ENCODE measurements at places on chromosomes 13 and 19. TPM values are rescaled to one million over a fixed set of nuclear protein-coding genes. Genes with fewer than 3 reads are reported as not detected.

PSG2 gene
- total RNA-seq = not detected

DNA sequence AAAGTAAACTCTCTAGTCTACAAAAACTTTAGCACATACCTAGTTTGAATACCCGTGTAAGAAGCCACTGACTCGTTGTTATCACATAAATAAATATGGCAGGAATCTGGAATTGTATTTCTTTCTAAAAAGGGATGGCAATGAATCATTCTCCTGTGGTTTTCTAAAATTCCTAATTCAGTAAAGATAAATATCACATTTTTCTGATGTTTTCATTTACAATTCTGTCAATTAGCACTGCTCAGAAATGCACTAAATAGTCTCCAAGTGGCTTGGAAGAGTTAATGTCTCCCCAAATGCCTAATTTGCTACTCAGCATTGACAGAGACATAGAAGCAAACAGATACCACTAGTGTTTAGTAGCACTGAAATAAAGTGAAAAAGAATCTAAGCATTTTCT, 547.7 kb upstream of the SLITRK1 start:
- DNase-seq = no peak

DNA sequence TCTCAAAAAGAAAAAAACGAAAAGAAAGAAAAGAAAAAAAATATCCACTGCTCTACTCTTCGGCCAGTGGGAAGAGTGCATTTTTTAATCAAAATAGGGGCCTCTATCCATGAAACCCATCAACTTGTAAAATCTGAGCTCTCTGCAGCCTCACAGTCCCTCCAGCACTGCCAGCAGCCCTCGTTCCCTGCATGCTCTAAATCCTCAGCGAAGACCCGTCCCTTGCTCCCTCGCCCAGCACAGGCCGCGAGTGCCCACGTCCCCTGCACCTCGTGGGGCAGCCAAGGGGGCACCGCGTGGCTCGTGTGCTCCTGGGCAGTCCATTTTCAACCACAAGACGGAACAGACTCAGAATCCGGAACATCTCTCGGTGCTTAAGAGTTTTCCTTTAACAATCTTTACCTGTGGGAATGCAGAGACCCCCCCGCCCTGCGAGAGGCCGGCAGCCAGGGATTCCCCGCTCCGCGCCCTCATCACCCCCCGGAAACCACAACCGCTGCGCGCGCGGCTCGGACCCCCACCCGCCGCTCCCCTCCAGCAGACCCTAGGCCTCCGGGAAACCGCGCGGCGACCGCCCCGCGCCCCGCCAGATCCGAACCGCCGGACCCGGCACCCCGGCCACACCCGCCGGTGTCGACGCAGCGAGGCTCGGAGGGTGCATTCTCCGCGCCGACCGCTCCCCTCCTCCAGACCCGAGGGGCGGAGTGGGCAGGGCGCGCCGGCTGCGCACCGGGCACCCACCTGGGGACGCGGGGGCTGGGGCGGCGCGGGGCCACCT, 638 bp downstream of the ANKRD27 start:
- no peak for DNase-seq

- peak; percentile 84 for DNase-seq
Measured at GRCh38 chr19:13012690-13013608, 17.7 kb downstream of the NFIX start.

DNA sequence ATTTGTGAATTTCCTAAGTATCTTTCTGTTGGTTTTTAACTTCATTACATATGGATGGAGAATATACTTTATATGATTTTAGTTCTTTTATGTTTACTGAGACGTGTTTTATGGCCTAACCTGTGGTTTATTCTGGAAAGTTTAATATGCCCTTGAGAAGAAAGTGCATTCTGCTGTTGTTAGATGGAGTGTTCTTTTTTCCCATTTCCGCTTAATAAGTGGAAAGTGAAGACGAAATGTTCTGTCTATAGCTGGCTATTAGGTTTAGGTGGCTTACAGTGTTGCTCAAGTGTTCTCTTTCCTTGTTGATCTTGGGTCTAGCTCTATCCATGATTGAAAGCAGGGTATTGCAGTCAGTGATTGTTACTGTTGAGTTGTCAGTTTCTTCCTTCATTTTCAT, 17.2 kb upstream of the TIMM50 start:
- DNase-seq = no peak

CD177 gene
- not detected for total RNA-seq
